ENCODE measurements at places on chromosomes 3 and 15. TPM values are rescaled to one million over a fixed set of nuclear protein-coding genes. Genes with fewer than 3 reads are reported as not detected.
A peak's percentile ranks its signal among the peaks of the same experiment; 100 is the strongest.

RPLP1 gene
- 1,283 TPM for total RNA-seq

ST8SIA2 gene
- total RNA-seq: not detected

DNA sequence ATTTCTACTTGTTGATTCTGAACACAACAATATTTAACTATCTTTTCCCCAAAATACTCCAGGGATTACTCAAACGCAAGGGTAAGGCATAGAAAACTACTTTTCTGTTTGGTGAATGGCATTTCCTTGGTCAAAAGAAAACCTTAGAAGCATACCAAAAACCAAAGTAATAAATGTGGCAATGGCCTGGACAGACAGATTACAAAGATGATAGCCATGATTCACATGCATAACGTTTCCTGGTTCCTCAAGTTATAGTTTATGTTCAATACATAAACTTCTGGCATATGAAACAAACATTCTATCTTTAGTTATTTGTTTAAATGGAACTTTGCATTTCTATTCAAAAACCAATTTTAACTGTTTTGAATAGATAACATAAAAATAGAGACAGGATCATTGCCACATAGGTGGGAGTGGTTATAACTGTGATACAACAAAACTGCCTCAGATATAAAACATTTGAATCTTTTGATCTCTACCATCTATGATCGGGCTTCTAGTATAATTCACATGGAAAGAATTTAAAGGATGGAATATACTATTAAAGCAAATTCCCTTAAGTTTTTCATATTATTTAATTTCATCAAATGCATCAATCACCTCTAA is 32.1 kb downstream of the FOXP1 start:
- H3K27ac ChIP-seq: no peak overlapping the region
- no peaks in the 10 kb centered on the region for H3K36me3 ChIP-seq
- DNase-seq: no peak
- H3K4me1 ChIP-seq: peaks cover 28% of the 10 kb centered on the region
- no peak overlapping the region for H3K4me3 ChIP-seq
- no peaks in the 10 kb centered on the region for H3K27me3 ChIP-seq

GRCh38 chr3:120129718-120130513 is 35.7 kb upstream of the GSK3B start:
- no peaks in the 10 kb centered on the region for H3K36me3 ChIP-seq
- no peak overlapping the region for H3K4me3 ChIP-seq
- H3K4me1 ChIP-seq: no peaks in the 10 kb centered on the region
- no peak for DNase-seq
- H3K27me3 ChIP-seq: no peaks in the 10 kb centered on the region

DNA sequence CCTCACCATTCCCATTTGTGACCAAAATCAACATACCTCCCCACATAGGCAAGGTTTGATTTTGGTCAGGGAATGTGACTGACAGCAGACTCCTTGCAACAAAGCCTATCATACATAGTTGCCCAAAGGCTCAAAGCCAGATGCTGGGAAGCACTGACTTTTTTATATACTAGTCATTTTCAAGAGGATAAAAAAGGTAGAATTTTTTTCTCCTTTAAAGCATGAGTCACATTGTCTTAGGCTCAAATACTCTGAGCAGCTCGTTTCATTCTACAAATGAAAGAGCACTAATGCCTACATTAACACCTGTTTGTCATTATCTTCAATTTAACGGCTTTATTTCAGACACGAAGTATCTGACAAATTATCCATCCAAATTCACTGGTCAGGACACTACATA is 36.2 kb downstream of the ICE2 start:
- no peak overlapping the region for H3K4me3 ChIP-seq
- no peaks in the 10 kb centered on the region for H3K4me1 ChIP-seq
- H3K27ac ChIP-seq: no peak overlapping the region
- H3K36me3 ChIP-seq: peaks cover 43% of the 10 kb centered on the region

- H3K36me3 ChIP-seq: no peaks in the 10 kb centered on the region
- H3K27me3 ChIP-seq: no peaks in the 10 kb centered on the region
- DNase-seq: peak; percentile 62
- no peaks in the 10 kb centered on the region for H3K4me1 ChIP-seq
- H3K27ac ChIP-seq: no peak overlapping the region
Measured at GRCh38 chr3:171936191-171936841, 93.2 kb downstream of the TMEM212 start.

GRCh38 chr3:104856741-104857140 is 510.0 kb upstream of the ALCAM start:
- no peak overlapping the region for H3K27ac ChIP-seq
- no peak overlapping the region for H3K4me3 ChIP-seq

GRCh38 chr15:84600331-84600686 is 500 bp upstream of the ZSCAN2 start:
- peak overlapping the region; percentile 95 for H3K4me3 ChIP-seq
- peak; percentile 93 for DNase-seq
- no peaks in the 10 kb centered on the region for H3K27me3 ChIP-seq
- peaks cover 44% of the 10 kb centered on the region for H3K4me1 ChIP-seq

Measured in lower lobe of right lung (tissue), 2 donors.